ENCODE measurements at places on chromosomes 13 and 19. TPM values are rescaled to one million over a fixed set of nuclear protein-coding genes. Genes with fewer than 3 reads are reported as not detected.

Gene B3GNT3
- total RNA-seq = 0.13 TPM

Gene VSTM1
- not detected for total RNA-seq

Gene HIPK4
- not detected for total RNA-seq

Gene POLD1
- 49.6 TPM for total RNA-seq

Gene LIN37
- total RNA-seq = 8.8 TPM

Gene KCNC3
- under 0.01 TPM for total RNA-seq

Gene ANGPTL8
- total RNA-seq = not detected

Gene IFNL1
- not detected for total RNA-seq

Gene PTPRH
- 5.3 TPM for total RNA-seq

Data from mammary microvascular endothelial cell (primary cell).